Hematopoietic multipotent progenitor cell treated with erythropoietin and hydrocortisone succinate and interleukin-3 and kit ligand, for 8 days (in vitro differentiated cells): ENCODE measurements at places on chromosomes 7 and 10.

DNA sequence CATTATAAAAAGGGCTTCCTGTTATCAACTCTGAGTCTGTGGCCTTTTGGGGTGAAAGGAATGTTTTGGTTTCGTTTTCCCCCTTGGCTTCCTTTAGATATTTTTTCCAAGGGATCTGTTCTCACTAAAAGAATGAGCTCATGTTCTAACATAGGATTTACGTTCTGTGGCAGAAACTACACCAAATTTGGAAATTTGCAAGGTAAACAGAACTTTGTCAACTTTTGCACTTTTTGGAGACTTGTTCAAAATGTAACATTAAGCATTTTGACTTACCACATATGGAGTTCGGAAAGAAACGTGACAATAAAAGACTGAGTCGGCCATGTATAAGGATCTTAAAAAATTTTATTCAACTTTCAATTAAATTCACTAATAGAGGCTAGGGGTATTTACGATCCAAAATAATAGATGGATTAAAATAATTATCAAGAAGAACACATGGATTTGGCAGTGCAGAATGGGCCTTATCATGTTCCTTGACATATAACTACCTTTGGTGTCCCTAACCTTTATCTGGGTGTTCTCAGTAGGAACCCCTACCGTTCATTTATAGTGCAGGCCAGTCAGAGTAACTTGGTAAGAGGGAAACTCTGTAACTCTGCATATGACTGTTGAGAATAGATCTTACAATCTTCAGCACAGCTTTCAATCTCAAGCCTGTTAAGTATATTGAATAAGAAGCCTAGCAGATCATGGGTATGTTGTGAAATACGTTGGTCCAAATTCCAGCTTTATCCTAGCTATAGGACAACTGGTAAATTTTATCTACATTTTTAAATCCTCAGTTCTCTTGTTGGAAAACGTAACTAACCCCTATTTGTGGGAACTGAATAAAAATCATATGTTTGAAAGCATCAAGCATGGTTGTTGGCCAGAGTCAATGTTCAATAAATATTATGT is 11.8 kb downstream of the CPED1 start:
- DNase-seq, result peak; percentile 70

GRCh38 chr10:974038-974784 is 14.0 kb upstream of the GTPBP4 start:
- DNase-seq, result no peak

DNA sequence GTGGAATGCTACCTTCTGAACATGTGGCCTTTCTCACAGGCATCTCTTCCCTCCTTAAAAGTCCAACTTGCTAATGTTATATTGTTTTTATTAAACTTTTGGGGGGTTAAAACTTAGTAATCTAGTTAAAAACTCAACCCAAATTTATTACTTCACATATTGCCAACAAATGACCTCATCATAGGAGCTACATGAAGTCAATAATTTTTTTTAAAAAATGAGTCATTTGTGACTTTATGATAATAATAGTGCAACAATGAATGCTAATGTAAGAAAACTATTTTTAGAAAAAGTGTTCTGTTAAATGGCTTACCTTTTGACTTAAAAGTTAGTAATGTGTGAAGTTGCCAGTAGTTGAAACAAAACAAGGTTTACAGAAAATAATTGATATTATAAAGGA is 325.9 kb upstream of the FZD1 start:
- no peak for DNase-seq

DNA sequence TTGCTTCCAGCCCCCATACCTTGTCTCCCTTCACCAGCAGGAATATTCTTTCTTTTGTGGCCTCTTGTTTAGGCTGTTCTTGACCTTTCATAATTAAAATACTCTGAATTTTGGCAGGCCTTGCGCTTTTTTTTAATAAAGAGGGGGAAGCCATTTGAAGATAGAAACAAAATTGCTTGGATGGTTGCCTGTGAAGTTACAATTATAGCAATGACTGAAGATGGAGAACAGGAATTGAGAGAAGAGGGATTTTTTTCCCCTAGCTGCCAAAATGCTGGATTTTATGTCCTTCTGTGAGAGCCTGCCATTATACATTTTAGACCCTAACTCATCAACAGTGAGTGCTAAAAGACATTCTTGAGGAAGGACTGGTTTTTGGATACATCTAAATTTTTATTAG is 24.8 kb downstream of the FGFBP3 start:
- no peak for DNase-seq

- no peak for DNase-seq
Observed at GRCh38 chr7:54187886-54188685, 354.1 kb upstream of the VSTM2A start.

DNA sequence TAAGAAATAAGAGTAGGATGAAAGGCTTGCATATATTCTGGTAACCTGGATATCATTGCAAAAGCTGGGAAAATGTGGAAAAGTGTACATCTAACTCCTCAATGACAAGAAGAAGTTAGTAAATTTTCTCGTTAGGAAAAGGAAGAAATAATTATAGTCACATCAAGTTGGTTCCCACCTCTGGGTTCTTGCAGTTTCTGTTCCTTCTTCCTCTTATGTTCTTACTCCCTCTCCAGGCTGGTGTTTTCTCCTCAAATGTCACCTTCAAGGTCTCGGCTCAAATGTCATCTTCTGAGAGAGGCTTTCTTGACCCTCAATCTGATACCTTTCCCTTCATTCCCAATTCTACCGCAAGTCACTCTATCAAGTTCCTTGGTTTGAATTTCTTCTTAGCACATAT is 64.4 kb downstream of the ENTPD1 start:
- DNase-seq, result no peak

DNA sequence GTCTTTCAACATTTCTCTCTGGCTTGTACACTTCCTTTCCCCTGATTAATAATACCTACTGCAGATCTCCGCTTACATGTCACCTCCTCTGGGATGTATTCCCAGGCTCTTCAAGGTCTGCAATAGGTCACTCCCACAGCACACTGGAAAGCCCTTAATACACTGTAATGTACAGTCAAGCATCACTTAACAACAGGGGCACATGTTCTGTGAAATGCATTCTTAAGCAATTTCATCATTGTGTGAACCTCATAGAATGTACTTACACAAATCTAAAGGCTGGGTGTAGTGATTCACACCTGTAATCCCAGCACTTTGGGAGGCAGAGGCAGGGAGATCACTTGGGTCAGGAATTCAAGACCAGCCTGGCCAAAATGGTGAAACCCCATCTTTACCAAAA is 1.9 kb downstream of the COX15 start:
- DNase-seq, result no peak

DNA sequence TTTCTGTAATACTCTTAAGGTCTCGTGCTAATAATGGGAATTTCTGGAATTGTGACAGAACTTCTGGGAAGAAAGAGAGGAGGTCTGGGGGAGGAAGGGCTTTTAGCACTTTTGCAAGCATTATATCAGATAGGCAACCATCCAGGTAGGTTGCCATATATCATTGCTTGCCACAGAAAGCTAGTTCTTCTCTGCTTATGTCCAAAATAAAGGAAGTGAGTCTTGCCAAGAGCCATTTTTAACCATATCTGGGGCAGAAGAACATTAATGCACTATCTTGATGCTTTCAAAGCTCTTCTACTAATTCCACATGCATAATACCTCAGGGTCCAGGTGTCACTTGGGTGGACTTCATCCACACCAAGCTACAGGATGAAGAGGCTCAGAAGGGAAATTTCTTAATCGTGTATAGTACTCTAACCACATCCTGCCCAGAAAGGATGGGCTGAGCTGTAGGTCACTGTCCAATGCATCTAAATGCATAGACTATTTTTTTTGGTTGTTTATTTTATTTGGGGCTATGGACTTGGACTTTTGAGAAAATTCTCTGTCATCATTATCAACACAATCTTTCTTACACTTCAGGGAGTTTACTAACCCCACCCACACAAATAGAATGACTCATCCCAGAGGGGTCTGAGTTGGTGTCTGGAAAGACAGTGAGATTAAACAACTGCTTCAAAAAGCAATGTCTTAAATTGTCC is 68.9 kb upstream of the ADO start:
- peak; percentile 2 for DNase-seq

DNA sequence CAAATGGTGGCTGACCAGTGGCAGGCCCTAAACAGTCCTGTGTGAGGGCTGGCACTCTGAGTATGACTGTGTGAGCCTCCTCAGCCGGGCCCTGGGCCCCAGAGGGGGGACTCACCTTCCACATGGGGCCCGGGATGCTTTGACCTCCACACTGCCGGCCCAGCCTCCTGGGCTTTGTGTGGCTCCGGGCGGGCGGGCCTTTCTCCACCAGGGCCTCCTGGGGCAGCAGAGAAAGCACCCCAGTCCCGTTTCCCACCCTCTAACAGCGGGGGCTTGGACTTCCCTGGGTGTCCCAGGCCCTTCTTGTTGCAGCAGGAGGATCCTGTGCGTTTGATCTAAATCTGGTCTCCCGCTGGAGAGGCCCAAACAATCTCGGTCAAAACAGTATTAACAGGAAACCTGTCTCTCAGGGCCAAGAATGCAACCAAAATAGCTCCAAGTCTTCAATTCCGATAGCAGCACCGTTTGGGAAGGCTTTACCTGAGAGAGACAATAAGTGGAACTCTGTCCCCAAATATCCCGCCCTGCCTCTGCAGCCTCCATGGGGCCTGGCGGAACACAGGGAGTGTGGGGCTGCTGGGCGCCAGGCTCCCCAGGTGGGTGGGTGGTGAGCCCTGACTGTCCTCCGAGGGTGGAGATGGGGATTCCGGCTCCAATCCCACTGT is 104.8 kb upstream of the ZNF32 start:
- no peak for DNase-seq

DNA sequence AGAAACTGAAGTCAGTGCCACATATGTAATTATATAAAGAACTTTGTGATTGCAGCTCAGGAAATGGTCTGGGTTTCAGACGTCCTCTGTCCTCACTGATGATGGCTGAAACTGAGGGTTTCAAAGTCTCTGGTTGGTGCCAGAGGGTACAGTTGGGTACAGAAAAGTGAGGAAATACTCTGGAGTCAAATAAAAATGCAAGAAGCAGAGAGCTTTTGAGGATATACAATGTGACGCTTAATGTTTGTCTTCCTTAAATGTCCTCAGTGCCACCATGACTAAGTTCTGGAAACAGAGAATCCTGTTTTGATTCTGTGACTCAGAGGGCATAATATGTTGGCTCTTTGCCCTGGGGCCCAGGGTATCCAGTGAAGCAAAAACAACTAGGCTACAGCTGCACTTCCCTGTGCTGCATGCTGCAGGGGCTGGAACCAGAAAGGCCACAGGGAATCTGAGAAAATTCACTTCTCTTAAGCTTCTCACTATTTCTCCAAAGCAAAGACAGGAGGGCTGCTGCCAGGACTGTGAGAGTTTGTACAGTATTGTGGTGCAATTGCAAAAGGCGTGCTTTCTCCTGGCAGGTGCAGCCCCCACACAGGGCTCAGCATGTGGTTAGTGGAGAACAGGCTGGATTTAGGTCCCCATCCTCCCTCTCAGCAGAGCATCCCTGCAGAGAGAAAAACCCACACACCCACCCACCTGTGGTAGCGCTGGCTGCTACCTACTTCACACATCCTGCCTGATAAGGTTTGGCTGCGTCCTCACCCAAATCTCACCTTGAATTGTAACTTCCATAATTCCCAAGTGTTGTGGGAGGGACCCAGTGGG is 169.5 kb upstream of the SVIL start:
- DNase-seq, result no peak

DNA sequence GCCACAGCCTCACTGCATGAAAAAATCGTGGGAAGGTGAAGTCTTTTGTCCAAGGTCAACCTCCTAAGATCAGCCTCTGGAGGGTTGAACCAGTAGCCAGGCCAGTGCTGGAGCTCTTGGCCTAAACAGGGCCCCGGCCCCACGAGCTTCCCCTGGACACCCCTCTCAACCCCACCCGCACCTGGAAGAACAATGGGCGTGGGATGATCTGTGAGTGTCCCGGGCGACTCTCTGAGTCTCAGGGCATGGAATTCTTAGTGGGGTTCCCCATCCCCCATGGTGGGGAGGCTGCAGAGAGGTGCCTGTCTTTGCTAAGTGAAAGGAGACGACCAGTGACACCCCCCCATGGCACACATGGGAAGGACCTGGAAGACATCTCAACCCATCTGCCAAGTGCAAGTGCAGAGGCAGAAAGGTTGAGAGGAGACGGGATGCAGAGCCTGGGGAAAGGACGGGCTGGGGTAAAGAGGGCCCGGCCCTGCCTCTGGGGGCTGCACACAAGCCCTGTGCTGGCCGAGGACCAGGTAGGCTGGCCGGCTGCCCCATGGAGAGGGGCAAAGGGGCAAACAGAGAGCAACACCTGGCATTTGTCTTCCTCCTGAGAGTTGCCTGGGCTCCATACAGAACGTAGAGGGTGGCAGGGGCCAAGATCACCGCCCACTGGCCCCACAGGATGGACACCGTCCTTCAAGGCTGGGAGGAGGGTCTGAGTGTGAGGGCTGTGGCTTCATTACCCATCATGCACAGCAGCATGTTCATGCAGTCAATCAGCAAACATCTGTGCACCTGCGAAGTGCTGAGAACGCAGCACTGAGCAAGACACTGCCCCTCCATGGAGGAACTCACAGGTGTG is 163.0 kb upstream of the PPP2R2D start:
- no peak for DNase-seq

DNA sequence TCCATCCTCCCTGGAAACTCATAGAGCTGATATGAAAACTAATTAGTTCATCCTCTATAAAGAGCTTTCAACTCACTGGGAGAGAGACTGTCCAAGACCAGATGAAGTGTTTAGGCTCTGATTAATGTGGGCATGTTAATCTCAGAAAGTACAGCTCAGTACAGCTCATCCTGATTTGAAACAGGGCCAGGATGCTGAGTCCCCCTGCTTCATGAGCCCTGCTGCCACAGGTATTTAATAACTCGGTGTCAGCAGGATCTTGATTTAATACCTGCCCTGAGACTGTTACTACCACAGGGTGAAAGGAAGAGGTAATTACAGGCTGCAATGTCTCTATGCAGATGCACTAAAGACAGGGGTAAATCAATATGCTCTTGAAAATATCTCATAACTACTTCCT is 10.8 kb downstream of the LMOD2 start:
- no peak for DNase-seq
